Gastroesophageal sphincter (tissue), 4 donors: ENCODE measurements at places on chromosomes 16 and 17. TPM values are rescaled to one million over a fixed set of nuclear protein-coding genes. Genes with fewer than 3 reads are reported as not detected.

The BEAN1 gene
- total RNA-seq, result 0.47 TPM

The SPEM1 gene
- not detected for total RNA-seq

The MYH3 gene
- total RNA-seq, result 1.9 TPM

The KRTAP2-3 gene
- total RNA-seq, result not detected

The NUPR1 gene
- total RNA-seq, result 32.8 TPM

The SMPD3 gene
- total RNA-seq, result not detected

The TLCD2 gene
- total RNA-seq, result 5.1 TPM

The RGS9 gene
- 41.8 TPM for total RNA-seq

The UTS2R gene
- total RNA-seq, result not detected

The GUCY2D gene
- total RNA-seq, result not detected
